Suprapubic skin (tissue), 4 donors: ENCODE measurements at places on chromosomes 11 and 22. TPM values are rescaled to one million over a fixed set of nuclear protein-coding genes. Genes with fewer than 3 reads are reported as not detected.

KCTD14 gene
- total RNA-seq = 3.7 TPM

DBX1 gene
- total RNA-seq = not detected

GAL3ST1 gene
- 1.2 TPM for total RNA-seq

CDCA5 gene
- 1.2 TPM for total RNA-seq

GPR83 gene
- total RNA-seq = 0.24 TPM

MPPED1 gene
- 0.23 TPM for total RNA-seq

MTFP1 gene
- 4.4 TPM for total RNA-seq

SMCO4 gene
- total RNA-seq = 13.9 TPM

KRTAP5-11 gene
- not detected for total RNA-seq

ABTB2 gene
- 15.6 TPM for total RNA-seq

ADAMTS8 gene
- 0.72 TPM for total RNA-seq

TH gene
- total RNA-seq = not detected

PRRG4 gene
- total RNA-seq = 36.8 TPM

TREH gene
- total RNA-seq = not detected

PIH1D2 gene
- 2.4 TPM for total RNA-seq

ADAMTS15 gene
- 5.6 TPM for total RNA-seq

APOA5 gene
- total RNA-seq = 0.72 TPM

PNPLA5 gene
- 5.5 TPM for total RNA-seq

KCNA4 gene
- total RNA-seq = 0.34 TPM

BIK gene
- total RNA-seq = 11.3 TPM

C11orf87 gene
- 0.16 TPM for total RNA-seq

FREY1 gene
- not detected for total RNA-seq

MS4A14 gene
- 0.48 TPM for total RNA-seq

MUC2 gene
- 0.05 TPM for total RNA-seq

NLRP6 gene
- 0.89 TPM for total RNA-seq

C11orf21 gene
- not detected for total RNA-seq

TEAD1 gene
- total RNA-seq = 77.4 TPM

JAM3 gene
- total RNA-seq = 14.7 TPM

FOLR2 gene
- 4.8 TPM for total RNA-seq

SLC37A2 gene
- 124 TPM for total RNA-seq

BBOX1 gene
- 51.0 TPM for total RNA-seq

ATP5MG gene
- total RNA-seq = 55.5 TPM

B3GAT1 gene
- total RNA-seq = 0.26 TPM

SLC16A8 gene
- not detected for total RNA-seq

TSGA10IP gene
- not detected for total RNA-seq

NLRX1 gene
- total RNA-seq = 30.7 TPM

SCT gene
- not detected for total RNA-seq

IL10RA gene
- total RNA-seq = 7.2 TPM

DCHS1 gene
- total RNA-seq = 4.5 TPM

SERPING1 gene
- total RNA-seq = 94.5 TPM

CSNK2A3 gene
- 3.1 TPM for total RNA-seq

GNG3 gene
- not detected for total RNA-seq
